Stimulated activated naive CD4-positive, alpha-beta T cell (primary cell): ENCODE measurements at places on chromosomes 13 and 19.

DNA sequence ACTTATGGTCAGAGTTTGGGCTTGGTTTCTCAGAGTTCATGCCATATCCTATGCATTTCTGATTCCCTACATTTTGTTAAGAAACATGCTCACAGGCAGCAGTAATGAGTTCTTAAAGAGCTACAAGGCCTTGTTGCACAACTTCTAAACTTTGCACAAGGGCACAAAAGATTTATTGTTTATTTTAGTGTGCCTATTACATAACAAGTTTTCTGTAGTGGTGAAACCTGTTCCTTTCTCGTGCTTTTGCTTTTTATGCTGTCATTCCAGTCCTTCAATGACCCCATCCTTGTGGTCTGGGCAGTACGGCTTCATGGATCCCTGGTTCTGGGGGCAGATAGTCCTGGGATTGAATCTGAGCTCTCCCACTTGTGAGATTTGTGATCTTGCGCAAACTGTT is 17.8 kb downstream of the ZNF507 start:
- DNase-seq, result no peak

DNA sequence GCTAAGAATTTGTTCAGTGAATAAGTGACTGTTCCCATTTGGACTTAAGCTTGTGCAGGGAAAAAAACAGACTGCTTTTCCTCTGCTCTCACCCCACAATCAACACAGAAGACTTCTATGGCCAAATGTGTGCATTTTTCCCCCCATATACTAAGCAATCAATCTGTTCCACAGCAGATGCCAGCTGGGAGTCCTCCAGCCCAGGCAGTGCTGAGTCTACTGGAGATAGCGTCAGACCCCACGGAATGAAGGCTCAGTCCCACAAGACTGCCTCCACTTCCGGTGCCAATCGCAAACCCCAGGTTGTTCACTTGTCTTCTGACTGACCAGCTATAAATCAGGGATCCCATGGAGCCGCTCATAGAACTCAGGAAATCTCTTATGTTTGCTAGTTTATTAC is 69.5 kb upstream of the ANKRD10 start:
- no peak for DNase-seq

DNA sequence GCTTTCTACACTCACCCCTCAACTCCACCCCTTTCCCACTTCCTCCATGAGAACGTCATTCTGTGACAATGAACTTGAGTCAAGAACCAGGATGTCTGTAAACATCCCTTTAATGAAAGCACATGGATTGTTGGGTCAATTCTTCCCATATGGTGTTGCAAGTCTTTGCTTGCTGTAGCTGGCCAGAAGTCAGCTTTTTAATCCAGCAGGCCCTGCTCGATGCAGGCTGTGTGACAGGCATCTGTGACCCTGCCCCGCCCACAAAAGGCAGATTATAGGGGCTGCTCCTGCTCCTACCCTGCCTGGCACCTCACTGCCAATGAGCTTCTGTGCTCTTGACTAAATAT is 78.0 kb downstream of the STARD13 start:
- DNase-seq, result no peak

GRCh38 chr13:58592052-58592451 is 960.5 kb downstream of the PCDH17 start:
- no peak for DNase-seq

- DNase-seq, result no peak
These were observed 600 bp downstream of the AP1M1 start for GRCh38 chr19:16198370-16198651.

GRCh38 chr19:6064336-6065073 is 45.8 kb downstream of the RFX2 start:
- DNase-seq, result no peak

DNA sequence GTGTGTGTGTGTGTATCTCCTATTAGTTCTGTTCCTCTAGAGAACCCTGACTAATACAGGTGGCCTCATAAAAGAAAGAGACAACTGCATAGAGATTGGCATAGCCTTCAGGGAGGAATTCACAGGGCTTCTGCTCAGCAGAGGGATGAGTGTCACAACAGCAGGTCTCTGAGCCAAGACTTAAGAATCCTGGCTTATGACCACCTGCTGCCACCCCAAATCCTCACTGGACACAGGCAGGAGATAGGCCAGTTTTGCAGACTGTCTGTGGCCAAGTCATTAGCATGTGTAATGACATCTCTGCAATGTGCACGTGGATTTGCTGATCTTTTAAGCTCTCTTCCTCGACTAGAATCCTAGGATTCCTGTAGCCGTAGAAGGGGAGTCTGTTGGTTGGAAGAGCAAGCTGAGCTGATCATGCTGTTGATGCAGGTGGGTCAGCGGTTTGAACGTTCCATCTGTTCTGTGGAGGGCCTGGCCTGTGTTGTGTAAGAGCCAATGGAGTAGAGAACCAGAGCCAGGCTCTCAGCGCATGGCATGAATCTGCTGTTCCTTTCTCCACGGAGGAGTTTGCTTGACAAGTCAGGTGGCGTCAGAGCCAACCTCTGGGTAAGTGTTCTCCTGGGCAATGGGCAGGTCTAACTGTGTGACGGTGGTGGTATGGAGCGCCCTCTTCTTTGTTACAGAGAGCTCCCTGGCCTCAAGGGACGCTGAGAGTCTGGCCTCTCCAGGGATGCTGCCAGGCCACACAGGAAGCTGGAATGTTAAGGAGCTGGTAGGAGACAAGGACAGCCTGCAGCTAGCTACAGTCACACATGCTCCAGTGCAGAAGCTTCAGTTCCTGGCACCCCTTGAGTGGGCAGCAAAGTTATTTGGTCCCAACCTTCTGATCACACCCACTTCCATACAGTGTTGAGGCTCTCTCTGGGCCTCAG is 503.1 kb downstream of the FOXO1 start:
- DNase-seq, result no peak

- no peak for DNase-seq
These were observed 254.6 kb downstream of the SPRY2 start for GRCh38 chr13:80086304-80086721.

- no peak for DNase-seq
These were observed 58.5 kb downstream of the CCDC70 start for GRCh38 chr13:51920267-51920666.

GRCh38 chr13:77918391-77919245 is at the start of gene EDNRB:
Gene EDNRB (minus strand): TSS chr13:77918831. CDS start chr13:77918573, 258 bp downstream.
- no peak for DNase-seq
